ENCODE measurements at places on chromosomes 11 and 22.
A peak's percentile ranks its signal among the peaks of the same experiment; 100 is the strongest.

DNA sequence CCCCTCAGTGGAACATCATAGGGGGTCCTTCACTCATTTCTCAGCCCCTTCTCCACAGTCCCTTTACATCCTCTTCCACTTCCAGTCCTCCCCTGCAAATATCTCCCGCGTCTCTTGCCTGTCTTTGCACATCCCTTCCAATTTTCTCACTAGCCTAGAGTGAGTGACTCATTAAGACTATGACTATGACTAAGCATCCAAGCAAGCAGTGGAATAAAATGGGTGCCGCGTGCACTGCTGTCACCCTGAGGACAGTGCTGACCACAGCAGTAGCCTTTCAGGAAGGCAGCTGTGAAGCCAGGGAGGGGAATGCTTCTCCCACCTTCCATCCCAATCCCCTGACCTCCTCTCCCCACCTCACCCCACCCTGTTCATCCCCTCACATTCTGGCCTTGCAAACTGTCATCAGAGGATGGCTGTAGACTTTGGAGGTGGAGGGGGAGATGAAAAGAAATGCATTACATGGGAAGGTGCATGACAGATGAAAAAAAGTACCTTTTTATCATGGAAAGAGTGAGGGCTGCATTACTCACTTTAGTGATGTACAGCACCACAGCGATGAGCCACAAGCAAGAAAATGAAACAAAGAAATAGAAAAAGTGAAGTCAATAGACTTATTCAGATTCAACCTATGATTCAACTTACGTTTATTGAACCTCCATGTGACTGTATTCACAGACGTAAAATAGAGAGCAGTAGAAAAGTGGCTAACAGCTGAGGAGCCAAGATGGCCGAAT, 948.2 kb downstream of the NTM start:
- no peak for DNase-seq

DNA sequence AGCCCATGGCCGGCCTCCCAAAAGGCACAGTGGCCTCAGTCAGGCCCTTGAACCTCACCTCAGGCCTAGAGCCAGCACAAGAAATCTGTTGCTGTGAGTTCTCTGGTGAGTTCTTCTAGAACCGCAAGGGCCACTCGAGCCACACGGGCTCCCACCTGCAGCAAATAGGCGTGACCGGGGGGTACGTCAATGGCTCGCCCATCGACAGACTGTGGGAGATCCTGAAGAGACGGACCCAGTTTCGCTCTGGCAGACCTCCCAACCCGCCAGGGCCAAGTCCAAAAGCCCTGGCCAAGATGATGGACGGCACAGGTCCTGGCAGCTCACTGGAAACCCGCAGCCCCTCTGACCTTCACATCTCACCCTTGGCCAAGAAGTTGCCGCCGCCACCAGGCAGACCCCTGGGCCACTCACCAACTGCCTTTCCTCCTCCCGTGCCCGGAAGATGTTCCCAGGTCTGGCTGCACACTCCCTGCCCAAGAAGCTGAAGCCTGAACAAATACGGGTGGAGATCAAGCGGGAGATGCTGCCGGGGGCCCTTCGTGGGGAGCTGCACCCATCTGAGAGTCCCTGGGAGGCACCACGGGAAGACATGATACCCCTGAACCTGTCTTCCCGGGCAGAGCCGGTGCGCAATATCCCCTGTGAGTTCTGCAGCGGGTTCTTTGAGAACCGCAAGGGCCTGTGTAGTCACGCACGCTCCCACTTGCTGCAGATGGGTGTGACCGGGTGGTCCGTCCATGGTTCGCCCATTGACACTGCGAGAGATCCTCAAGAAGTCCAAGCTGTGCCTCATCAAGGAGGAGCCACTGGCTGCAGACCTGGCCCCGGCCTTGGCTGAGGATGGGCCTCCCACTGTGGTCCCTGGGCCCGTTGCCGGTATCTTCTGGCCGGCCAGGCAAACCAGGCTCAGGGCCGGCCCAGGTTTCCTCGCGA, 544.2 kb upstream of the CCDC179 start:
- no peak for DNase-seq

- no peak for DNase-seq
Observed at GRCh38 chr11:29657709-29658108, 359.1 kb downstream of the KCNA4 start.

DNA sequence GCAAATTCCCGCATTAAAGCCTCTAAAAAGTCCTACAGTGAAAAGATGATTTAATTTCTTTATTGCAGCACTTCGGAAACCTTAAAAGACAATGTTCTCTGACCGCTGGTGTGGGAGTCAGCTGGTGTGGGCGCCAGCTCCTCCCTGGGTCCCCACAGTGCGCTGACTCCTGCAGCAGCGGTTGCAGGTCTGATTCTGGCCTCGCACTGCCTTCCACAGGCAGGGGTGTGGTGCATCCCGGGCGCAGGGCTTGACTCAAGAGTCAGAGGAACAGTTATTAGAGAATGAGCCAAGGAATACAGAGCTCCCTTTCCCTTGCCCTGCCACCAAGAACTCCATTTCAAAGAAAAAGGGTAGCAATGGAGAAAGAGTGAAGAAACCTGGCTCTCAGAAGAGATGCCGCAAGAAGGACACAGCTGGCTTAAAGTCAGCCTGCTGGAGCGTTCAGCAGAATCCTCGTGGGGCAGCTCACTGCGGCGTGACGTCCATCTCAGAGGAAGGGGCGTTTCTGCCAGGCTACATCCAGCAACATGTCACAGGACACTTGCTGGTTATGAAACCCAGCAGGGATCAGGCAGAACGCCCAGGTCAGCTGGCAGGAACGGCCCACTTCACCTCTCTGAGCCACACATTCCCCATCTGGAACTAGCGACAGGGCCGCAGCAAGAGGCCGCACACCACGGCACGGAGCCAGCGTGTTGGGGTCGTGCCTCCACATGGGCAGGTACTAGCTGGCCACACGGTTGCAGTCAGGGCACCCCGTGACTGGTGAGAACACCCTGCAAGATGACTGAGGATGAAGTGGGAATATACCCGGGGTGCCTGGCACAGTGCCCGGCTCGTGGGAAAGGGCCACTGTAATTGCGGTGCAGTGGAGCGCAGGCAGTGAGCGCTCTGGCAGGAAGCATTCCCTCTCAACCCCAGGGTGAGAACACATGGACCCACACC, 18.1 kb upstream of the EFCAB6 start:
- no peak for DNase-seq

- no peak for DNase-seq
Observed at GRCh38 chr11:57161351-57161750, 20.4 kb upstream of the LRRC55 start.

- DNase-seq = no peak
Observed at GRCh38 chr22:39923696-39924095, 22.8 kb downstream of the GRAP2 start.

DNA sequence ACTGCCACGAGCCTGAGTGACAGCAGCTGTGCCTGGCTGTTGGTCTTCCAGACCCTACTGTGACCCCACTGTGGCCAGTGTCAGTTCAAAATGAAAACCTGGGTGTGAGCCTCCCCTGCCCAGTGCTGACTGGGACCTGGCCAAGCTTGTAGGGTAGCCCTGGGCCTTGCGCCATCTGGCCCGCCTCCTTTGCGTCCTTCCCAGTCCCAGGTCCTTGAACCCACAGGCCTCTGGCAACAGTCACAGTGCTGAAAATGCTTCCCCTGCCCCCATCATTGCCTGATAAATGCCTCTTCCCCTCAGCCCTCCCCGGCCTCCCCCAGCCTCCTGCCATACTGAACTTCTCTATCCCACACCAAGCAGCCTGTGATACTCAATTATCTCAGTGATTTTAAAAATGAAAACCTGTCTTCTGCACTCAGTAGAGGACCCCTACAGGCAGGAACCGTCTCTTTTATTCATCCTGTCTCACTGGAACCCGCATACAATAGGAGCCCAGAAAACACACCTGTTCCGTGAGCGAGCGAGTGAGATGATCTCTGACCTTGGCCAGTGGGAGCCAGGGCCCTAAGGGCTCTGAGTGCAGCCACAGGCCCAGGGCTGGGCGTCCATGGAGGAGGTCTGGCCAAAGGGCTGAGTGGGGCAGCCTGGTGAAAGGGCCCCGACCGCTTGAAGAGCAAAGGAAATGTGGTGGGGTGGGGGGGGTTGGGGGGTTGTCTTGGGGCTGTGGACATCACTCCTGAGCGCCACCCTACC, 49.7 kb upstream of the TTLL12 start:
- no peak for DNase-seq

GRCh38 chr11:26778000-26778757, 56.3 kb upstream of the SLC5A12 start:
- DNase-seq = peak; percentile 93

- no peak for DNase-seq
Observed at GRCh38 chr11:60345489-60345888, 18.4 kb downstream of the MS4A6E start.

DNA sequence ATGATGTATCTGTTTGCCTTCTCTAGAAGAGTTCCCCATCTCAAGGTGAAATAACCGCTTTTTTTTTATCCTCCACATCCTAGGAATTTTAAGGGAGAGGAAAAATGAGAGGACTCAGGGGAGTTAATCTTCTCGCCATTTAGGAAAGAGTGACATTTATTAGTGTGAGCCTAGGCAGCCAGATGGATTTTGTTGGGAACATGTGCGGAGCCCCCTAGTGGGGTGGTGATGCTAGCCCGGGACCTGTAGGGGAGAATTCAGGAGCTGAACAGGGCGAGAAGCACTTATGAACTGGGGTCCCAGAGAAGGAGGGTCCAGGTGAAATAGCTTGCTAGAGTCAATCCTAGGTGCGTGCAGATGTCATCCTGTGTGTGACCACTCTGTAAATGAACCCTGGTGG, 10.7 kb downstream of the IL17RA start:
- DNase-seq = peak; percentile 7

- no peak for DNase-seq
Observed at GRCh38 chr11:106420048-106420665, 342.7 kb downstream of the AASDHPPT start.

DNA sequence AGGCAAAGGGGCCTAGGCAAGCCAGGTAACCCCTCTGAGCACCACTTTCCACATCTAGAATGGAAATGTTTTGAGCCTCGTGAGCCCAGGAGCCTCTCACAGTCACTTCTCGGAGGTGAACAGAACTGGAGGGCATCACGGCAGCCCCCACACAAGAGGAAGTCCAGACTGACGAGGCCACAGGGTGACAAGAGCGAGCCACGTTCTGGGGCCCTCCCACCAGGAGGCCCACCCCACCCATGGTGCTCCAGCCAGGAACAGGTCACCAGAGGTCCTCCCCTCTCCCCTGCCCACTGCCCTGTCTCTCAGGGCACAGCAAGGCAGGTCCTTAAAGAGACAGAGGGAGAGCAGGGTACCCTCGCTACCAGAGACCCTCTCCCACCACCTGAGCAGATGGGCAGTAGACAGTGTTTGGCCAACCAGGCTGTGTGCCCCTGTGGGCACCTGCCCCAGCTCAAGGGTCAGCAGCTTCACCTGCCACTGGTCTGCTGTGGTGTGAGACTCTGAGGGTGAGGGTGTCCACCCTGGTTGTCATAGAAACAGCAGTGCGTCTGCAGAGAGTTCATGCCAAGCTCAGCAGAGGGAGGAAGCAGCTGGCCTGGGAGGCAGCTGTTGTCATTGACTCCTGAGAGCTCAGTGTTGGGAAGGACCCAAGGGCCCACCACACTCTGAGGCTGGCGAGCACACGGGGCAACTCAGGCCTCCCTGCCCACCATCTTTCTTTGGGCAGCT, 31.4 kb downstream of the RSPH14 start:
- DNase-seq = no peak

GRCh38 chr11:99065121-99065520, 44.4 kb downstream of the CNTN5 start:
- DNase-seq = no peak

GRCh38 chr11:109584001-109584972, 162.3 kb downstream of the C11orf87 start:
- DNase-seq = no peak

- no peak for DNase-seq
Observed at GRCh38 chr11:40287916-40288803, 1171.3 kb downstream of the LRRC4C start.

DNA sequence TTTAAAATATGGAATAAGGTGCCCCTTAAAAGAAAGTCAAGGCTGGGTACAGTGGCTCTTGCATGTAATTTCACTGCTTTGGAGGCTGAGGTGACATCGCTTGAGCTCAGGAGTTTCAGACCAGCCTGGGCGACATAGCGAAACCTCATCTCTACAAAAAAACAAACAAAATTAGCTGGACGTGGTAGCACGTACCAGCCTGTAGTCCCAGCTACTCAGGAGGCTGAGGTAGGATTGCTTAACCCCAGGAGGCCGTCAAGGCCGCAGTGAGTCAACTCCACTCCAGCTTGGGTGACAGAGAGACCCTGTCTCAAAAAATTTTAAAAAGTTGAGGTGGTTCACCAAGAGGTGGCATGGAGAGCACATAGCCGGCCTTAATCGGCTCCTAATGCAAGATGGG, 17.7 kb upstream of the ADORA2A start:
- no peak for DNase-seq

DNA sequence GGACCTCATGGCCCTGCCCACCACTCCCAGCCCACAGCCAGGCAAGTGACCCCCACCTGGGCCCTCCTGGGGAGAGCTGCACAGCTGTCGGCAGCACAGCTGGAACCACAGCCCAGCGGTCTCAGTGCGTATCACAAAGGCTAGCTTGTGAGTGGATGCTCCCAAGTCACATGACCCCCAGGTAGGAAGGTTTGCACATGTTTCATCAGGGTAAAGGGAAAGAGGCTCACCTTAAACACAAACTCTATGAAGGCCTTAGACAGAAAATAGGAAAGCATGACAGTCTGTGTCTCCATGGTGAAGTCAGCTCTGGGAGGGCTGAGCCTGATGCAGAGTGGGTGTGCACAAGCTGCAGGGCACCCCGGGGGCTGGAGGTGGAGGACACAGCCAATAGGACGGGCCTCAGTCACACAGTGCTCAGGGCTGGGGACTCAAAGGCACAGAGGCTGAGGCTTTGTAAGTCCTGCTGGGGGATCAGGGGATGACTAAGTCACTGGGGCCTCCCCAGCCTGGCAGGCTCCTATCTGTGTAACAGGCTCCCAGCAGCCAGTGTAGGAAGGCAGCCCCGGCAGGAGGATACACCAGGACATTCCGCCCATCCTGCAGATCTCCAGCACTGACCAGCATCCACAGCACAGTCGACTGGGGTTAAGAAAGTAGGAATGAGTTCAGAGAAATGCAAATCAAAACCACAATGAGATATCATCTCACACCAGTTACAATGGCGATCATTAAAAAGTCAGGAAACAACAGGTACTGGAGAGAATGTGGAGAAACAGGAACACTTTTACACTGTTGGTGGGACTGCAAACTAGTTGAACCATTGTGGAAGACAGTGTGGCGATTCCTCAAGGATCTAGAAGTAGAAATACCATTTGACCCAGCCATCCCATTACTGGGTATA, 22.0 kb downstream of the CELSR1 start:
- DNase-seq = no peak

GRCh38 chr11:10657308-10658271, 36.0 kb downstream of the IRAG1 start:
- peak; percentile 84 for DNase-seq

Measured in HCEC 1CT (cell line).